Stimulated activated naive CD4-positive, alpha-beta T cell (primary cell): ENCODE measurements at places on chromosomes 7 and 10.
A peak's percentile ranks its signal among the peaks of the same experiment; 100 is the strongest.

DNA sequence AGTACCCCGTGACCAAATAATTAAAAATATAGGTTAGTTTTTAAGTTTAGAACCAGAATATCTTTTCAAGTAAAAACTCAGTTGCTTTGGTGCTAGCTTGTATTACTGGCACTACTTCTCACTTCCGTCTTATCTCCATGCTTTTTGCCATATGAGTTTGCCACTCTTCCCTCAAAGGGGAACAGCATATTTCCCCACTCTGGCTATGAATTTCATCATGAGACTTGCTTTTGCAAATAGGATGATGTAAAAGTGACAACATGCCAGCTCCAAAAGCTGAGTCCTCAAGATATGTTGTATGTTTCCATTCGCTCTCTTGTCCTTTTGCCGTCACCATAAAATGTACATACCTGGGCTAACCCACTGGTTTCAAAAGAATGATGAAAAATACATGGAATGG is 178.1 kb upstream of the SEMA3A start:
- no peak for DNase-seq

DNA sequence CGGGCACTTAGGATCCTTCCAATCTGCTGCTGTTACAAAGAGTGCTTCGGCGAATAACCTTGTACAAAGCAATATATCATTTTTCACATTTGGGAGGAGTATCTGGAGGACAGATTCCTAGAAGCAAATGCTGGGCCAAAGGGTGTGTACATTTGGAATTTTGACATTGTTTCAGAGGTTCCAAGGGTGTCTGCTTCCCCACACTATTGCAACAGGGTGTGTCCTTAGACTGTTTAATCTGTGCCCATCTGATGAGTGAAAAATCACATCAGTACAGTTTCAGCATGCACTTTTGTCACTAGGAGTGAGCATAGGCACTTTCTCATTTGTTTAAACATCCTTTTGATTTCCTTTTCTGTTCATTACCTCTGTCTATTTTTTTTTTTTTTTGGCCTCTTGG is 8.6 kb upstream of the ELFN1 start:
- no peak for DNase-seq

DNA sequence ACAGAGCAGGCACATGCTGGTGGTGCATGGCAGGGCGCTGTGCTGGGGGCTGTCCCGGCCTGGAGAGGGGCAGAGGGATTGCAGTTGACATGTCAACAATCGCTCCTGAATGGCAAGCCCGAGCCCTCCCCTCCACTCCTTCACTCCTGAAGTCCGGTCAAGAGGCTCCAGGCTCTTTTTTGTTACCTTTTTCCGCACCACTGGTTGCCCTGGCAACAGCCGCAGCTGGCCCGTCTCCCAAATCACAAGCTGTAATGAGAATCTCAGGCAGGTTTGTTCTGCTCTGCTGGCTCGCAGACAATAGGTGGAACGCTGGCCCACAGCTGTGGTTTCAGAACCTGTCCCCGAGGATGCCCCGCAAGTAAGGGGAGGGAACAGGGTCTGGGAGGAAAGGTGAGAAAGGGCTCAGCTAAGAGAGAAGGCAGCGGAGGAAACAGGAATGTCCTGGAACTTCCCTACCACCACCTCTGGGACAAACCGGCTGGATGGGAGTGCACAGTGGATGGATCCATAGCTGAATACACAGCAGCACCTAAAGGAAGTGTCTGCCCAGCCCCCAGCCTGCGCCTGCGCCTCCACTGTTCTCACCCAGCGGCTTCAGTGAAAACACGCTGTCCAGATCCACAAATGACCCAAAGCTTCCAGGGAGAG is 58.9 kb downstream of the CALML3 start:
- no peak for DNase-seq

DNA sequence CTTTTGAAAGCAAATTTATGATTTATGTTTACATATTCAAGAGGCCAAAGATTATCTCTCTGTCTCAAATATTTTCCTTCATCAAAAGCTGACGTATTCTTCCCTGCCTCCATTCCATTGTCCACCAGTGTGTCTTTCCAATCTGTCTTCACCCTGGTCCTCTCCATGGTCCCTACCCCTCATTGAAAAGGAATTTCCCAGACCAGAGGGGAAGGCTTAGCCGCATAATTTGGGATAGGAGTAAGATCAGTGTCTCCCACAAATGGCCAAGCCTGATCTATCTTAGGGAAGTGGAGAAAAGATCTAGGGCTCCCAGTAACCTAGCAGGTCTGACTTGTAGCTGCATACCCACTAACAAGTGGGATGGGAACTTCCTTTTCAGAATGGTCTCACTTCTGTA is 46.3 kb upstream of the ZNF800 start:
- no peak for DNase-seq

DNA sequence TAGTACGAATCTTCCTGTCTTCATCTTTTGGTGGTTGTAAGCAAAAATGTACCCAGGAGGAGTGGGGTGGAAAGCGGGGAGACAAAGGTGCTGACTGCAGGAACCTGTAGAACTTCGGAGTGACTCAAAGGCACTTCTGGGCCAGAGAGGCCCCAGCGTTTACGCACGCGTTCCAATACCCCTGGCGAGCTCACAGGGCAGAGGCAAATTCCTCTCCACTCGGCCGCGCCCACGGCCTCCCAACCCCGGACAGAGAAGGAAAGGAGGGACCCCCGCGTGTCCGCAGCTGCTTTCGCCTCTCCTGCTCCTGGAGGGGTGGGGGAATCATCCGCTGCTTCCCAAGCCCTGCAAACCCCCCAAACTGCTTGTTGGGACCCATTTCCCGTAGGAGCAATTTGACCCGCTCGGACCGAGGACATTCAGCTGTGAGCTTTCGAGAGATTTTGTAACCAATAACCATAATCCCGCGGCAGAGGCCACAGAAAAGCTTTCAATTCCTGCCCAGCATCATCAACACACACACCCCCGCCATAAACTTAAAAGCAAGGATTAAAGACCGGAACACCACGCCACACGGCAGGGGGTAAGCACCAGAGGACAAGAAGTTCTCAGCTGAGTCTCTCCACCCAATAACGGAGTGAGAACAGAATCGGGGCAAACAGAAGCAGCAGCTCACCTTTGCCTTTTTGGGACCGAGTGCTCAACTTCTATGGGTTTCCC is 2.3 kb downstream of the IGF2BP3 start:
- no peak for DNase-seq

DNA sequence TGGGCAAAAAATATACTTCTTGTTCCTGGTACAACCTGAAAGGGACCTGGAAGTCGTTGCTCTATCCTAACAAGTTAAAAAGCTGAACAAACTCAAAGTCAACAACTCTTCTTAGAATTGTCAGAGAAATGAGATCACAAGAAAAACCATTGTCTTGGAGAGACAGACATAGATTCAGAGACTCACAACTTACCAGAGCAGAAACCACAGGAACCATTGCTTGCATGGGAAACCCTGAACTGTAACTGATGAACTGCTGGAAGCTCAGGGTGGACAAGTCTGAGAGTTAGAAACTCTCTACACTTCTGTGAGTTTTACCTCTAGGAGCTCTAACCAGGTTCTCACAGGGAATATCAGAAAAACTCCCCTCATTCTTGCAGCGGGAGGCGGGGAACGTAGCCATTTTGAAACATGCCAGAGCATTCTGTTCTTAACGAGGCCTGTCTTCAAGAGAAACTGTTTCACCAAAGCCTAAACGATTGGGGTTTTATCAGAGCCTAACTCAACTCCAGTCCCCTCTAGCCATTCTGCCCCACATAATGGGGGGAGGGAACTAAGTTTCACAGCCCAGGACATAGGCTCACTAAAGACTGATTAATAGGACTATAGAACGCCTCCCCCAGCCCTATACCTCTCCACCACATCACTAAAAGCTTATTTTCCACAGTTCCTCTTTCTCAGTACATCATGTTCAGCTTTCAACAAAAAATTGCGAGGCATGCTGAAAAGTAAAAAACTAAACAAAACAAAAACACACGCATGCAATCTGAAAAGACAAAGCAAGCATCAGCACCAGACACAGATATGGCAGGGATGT is 12.0 kb upstream of the GSDME start:
- DNase-seq, result no peak

- no peak for DNase-seq
These were observed 89.0 kb upstream of the PIP4K2A start for GRCh38 chr10:22803261-22803885.

DNA sequence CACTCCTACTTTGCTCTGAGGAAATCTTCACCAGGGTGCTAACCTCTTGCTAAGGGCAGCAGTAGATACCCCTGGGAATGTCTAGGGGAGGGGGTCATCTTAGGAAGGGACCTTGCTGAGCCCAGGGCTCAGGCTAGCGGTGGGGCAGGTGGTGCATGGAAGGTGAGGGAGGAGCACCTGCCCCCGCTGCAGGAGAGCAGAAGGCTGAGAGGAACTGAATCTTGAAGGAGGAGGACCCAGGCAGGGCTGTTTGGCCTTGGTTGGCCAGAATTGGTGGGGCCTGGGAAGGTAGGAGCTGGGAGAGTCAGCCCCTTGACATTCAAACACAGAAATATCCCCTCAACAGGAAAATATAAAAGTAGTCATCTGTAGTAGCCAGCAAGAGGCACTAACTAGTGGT is 7.0 kb downstream of the CALHM3 start:
- no peak for DNase-seq

- DNase-seq, result no peak
These were observed 22.1 kb downstream of the HSPA12A start for GRCh38 chr10:116720241-116720643.

- no peak for DNase-seq
These were observed 135.7 kb downstream of the MAGI2 start for GRCh38 chr7:79317728-79318127.

- DNase-seq, result no peak
These were observed 174.2 kb upstream of the KMT2E start for GRCh38 chr7:104839842-104840241.

DNA sequence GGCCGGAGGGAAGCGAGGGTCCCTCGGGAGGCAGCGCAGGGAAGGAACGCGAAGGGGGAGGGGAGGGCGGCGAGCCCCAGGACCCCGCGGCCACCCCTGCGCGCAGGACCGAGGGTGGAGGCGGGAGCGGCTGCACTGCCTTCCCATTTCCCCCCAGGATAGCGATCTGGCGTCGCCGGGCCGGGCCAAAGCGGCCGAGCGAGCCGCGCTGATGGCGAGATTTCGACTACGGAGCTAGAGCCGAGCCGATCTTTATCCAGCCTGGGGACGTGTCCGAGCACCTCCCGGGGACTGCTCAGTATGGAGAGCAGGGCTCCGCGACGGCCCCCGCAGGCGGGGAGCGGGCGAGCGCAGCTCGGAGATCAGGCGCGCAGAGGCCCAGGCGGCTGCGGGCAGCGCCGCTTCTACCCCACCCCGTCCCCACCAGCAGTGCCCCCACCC is 590 bp upstream of the CRTAC1 start:
- DNase-seq, result no peak

DNA sequence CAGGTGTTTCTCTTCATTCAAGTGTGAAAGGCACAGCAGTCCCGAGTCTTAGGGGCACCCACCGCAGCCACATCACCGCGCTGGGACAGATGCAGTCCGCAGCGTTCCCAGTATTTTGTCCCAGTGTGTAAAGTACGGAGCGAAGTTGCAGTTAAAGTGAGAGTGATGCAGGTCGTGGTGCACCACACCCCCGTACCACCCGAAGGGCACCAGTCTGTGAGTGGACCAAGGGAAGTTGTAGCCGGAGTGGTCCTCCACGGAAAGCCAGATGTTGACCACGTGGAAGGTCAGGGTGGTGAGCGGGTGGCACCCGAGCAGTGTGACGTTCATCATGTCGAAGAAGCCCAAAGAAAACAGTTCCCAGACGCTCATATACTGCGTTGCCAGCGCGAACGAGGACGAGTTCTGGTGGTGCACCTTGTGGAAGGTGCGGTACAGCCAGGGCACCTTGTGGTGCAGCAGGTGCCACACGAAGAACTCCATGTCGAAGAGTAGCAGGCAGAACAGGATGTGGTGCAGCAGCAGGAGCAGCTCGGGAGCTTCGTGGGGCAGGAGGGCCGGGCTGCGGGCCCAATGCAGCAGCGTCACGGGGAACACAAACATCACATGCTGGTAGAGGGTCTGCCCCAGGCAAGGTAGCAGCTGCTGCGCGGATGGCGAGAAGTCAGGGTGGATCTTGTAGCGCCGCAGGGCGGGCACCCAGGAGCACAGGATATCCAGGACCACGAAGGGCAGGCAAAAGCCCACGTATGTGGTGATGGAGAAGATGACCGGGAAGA is 526 bp downstream of the CH25H start:
- peak; percentile 66 for DNase-seq

DNA sequence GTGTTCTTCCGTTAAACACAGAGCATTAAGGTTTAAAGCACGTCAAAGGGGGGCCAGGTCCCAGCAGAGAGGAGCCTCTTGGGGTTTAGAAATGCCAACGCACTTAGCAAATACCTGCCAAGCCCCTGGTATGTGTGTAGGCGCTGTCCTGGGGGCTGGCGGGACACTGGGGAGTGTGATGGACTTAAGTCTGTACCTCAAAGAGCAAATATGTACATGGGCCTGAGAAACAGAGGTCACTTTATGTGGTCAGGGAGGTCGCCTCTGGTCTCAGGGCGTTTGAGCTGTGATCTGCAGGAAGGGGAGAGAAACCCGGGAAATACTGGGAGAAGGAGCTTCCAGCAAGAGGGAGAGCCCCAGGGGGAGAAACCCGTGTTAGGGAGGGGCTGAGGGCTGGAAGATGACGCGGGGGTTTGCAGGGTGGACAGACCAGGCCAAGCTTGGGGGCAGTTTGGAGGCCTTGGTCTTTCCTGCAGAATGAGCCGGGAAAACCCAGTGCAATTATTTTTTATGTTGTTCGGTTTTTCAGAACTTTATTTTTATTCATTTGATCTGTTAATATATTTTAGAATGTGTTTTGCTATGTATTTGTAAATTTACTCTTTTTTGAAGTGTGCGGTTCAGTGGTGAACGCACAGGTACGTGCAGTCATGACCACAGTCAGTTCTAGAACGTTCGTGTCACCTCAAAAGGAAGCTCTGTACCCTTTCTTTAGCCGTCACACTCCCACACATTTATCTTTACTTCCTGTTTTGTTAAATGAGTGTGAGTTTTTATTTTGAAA is 441.4 kb upstream of the FOXK1 start:
- DNase-seq, result no peak

- DNase-seq, result no peak
These were observed 43.8 kb upstream of the RABGEF1 start for GRCh38 chr7:66696774-66697191.

DNA sequence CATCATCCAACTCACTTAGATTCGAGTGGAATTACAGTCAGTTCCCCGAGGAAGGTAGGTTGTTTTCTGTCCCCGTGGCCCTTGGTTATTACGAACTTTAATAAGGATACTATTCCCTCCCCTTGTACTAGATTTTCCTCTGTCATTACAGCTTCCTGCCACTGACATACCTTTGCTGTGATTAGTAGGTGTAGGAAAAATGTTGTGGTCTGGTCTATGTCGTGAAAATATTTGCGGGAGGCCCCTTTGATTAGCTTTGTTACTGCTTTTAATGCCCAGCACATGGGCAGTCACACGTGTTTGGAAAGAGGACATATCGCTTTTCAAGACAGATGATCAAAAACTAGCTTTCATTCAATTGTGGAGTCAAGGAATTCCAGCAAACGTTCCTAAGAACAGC is 92.2 kb downstream of the GATA3 start:
- no peak for DNase-seq

- no peak for DNase-seq
These were observed 58.4 kb downstream of the ADCYAP1R1 start for GRCh38 chr7:31110331-31111108.

- no peak for DNase-seq
These were observed 45.2 kb downstream of the COL1A2 start for GRCh38 chr7:94439893-94440381.

GRCh38 chr10:17077346-17077781 is 52.2 kb downstream of the CUBN start:
- no peak for DNase-seq
